ENCODE measurements at places on chromosomes 4 and X.

DNA sequence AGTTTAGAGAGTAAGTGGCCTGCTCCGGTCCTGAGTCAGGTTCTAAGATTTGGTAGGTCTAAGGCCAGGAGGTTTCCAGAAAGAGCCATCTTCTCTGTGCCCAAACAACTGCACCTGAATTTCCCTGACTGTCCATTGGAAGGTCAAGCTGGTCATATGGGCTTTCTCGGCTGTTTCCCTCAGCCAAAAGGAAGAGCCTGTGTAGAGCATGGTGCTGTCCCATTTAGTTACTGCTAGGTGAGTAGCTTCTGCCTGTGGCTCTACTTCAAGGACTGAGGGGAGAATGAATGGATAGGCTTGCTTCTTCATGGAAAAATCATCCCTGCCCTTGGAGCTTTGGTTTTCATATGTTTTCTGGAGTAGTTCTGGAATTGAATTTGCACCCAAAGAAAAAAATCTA lies 33.7 kb downstream of the NHSL2 start:
- no peak for DNase-seq

DNA sequence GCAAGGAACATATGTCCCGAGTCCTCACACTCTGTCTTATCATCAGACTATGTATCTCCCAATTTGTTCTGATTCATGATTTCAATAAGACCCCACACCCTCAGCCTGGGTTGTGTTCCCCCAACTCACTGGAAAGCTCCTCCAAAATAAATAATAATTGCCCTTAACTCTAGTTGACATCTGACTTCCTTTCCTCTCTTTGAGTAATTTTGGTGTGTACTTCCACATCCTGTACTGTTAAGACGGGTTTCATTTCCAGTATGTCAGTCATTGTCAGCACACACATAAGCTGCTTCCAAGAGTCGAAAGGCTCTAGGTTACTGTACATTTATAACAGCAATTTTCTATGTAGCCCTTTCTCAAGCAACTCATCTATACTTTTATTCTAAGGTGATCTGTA lies 52.2 kb upstream of the C1QTNF7 start:
- no peak for DNase-seq

- DNase-seq, result no peak
These were observed 44.3 kb downstream of the NYX start for GRCh38 chrX:41491267-41492004.

- DNase-seq, result no peak
These were observed 148.7 kb downstream of the SPATA18 start for GRCh38 chr4:52199574-52200338.

DNA sequence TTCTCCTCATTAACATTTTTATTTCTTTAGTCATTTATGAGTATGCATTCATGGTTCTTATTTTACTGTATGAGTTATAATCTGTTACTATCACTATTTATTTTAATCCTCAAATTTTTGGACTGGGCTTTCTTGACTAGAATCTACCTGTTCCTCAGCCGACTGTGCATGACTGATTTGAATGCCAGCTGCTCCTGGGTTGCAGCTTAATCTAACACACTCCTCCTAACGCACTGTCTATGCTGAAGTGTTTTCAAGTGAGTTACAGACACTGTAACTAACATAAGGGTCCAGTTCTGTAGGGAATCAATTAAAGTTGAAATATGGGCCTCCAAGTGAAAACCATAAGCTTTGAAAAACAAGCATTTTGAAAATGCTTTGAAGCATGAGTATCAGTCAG lies 137.4 kb upstream of the ARSJ start:
- DNase-seq, result no peak

- no peak for DNase-seq
These were observed 20.7 kb downstream of the PSAPL1 start for GRCh38 chr4:7414046-7414445.

Data from effector memory CD4-positive, alpha-beta T cell (primary cell).